H9 (cell line): ENCODE measurements at places on chromosomes 13 and 19. TPM values are rescaled to one million over a fixed set of nuclear protein-coding genes. Genes with fewer than 3 reads are reported as not detected.

DNA sequence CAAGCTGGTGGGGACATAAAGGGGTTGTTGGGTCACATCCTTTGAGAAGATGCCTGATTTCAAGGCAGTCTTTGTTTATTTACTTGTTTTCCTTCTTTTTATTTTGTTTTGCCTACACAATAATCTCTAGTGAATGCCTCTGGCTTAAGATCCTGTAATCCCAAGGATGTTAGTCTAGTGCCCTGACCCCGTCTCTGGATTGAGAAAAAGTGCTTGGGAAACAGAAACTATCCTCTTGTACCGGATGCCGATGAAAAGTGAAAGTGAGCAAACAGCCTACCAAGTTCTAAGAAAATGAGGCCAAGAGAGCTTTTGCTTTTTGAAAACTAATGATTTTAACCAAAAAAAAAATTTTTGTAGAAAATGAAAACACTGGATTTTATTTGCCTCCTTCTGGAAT is 42.1 kb upstream of the C1QTNF9 start:
- H3K4me1 ChIP-seq = no peaks in the 10 kb centered on the region
- no peaks in the 10 kb centered on the region for H3K27me3 ChIP-seq
- H3K27ac ChIP-seq = no peak overlapping the region
- DNase-seq = no peak
- H3K36me3 ChIP-seq = no peaks in the 10 kb centered on the region
- H3K4me3 ChIP-seq = no peak overlapping the region

DNA sequence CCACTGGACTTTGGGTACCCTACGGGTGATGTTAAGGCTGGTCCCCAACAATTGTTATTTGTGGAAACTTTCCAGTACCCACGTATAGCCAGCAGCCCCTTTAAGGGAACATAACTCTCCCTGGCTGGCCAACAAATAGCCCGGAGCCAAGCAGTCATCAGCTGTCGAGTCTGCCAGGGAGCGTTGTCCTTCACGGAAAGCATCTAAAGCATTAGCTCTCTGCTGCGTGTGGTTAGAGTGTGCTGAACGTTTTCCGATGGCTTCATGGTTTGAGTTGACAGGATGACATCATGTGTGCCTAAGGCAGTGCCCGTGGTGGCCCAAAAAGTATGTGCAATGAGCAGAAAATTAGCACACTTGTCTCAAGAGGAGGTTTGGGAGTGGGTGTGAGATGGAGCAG is 3.3 kb upstream of the ZNF556 start:
- no peak overlapping the region for H3K27ac ChIP-seq
- DNase-seq = no peak
- no peaks in the 10 kb centered on the region for H3K27me3 ChIP-seq

GRCh38 chr19:45104658-45105349 is 11.8 kb downstream of the PPP1R37 start:
- no peak for DNase-seq
- no peak overlapping the region for H3K27ac ChIP-seq
- H3K4me1 ChIP-seq = no peaks in the 10 kb centered on the region; the same call in 1 of the 2 replicates
- no peaks in the 10 kb centered on the region for H3K27me3 ChIP-seq
- peaks cover 6% of the 10 kb centered on the region for H3K36me3 ChIP-seq

DNA sequence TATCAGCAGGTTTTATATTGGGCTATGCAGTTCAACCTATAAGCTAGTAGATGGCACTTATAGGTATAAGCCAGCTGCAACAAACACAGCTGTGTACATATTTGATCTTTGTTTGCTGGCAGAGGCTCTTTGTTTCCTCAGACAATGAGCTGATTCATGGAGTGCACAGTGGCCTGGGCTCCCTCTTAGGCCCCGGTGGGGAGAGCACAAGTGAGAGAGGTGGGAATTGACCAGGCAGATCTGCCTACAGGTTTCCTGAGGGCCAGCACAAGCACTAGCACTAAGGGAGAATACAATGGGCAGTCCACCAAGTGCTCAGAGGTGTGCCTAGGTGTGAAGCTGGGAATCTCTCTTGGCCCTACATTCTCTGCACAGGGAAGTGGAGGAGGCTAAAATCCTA is 1390.7 kb downstream of the SLITRK5 start:
- H3K27me3 ChIP-seq = no peaks in the 10 kb centered on the region
- no peaks in the 10 kb centered on the region; the same call in 2 of the 3 replicates for H3K36me3 ChIP-seq
- H3K4me3 ChIP-seq = no peak overlapping the region
- H3K27ac ChIP-seq = no peak overlapping the region
- H3K4me1 ChIP-seq = no peaks in the 10 kb centered on the region
- DNase-seq = no peak

DNA sequence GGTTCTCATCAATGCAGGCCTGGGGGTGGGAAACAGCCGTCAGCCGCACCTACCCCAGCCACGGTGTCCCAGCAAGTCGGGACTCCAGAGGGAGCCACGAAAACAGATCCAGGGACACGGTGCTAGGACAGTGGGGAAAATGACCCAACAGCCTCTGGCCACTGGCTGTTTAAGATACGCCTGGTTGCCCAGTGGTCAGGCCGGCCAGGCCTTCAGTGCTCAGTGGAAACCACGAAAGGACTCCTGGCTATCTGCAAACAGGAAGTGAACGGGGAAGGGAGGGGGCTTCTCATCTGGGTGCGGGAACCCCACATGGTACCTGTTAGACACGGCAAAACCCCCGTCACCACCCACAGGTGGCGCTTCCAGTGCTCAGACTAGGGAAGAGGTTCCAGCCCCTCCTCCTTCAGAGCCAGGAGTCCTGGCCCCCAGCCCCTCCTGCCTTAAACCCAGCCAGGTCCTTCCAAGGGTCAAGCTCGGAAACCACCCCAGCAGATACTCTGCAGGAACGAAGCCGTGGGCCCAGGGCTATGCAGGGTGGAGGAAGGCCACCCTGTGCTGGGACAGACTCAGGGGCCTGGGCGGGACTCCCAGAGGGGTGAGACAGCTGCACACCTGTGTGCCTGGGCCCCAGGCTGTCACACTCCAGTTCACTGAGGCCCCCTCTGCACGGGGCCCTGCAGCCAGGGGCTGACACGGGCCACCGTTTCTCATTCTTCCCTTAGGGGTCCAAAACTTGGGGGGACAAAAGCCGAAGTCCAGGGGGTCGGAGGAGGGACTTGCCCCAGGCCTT is 4.5 kb downstream of the PPP1R12C start:
- H3K27ac ChIP-seq = no peak overlapping the region
- peak; percentile 66 for DNase-seq
- no peak overlapping the region for H3K4me3 ChIP-seq
- H3K36me3 ChIP-seq = peaks cover 21% of the 10 kb centered on the region
- H3K4me1 ChIP-seq = no peaks in the 10 kb centered on the region

DNA sequence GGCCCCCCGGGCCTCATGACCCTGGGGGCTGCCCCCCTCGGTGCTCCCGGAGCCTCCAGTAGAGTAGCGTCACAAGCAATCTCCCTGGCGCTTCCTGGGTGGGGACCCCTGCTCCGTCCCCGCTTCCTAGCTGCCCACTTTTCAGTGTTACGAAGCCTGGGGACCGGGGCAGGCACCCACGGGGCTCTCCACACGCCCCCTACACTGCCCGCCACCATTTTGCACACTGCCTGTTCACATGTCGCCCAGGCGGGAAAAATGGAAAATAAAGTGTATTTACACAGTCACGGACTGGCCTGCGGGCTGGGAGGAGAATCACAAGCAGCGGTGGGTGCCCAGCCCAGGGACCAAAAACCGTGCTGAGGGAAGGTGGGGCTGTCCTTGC is 9.5 kb downstream of the PRR36 start:
- H3K27ac ChIP-seq = no peak overlapping the region
- DNase-seq = no peak
- no peak overlapping the region for H3K4me3 ChIP-seq
- H3K27me3 ChIP-seq = peaks cover 4% of the 10 kb centered on the region; the same call in 1 of the 2 replicates
- no peaks in the 10 kb centered on the region; the same call in 1 of the 2 replicates for H3K4me1 ChIP-seq
- no peaks in the 10 kb centered on the region; the same call in 1 of the 2 replicates for H3K36me3 ChIP-seq

Gene DCT
- total RNA-seq = not detected in 2 replicates

DNA sequence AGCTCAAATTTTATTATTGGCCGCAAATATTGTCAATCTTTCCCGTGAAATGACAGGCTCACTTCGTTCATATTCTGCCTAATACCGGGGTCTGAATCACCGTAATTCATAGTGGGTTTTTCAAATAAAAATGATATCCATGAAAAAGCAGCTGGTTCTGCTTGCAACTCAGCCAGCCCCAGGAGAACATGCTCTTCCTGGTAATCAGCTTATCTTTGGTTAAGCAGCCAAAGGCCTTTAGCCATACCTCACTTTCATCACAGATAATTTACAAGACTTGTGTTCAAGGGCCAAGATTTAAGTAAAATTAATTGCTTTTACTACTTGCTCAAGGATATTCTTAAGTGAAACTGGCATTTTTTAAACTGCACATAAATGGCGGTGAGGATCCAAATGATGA is 22.5 kb downstream of the RNASEH2B start:
- H3K4me1 ChIP-seq = no peaks in the 10 kb centered on the region
- no peak overlapping the region for H3K4me3 ChIP-seq
- no peak overlapping the region for H3K27ac ChIP-seq
- peaks cover 38% of the 10 kb centered on the region for H3K36me3 ChIP-seq
- H3K27me3 ChIP-seq = no peaks in the 10 kb centered on the region

- H3K4me3 ChIP-seq = no peak overlapping the region
- H3K36me3 ChIP-seq = no peaks in the 10 kb centered on the region
Measured at GRCh38 chr19:54388802-54389139, 24.0 kb upstream of the LAIR1 start.

Gene WASF3
- 20.7 and 22.2 TPM in 2 replicates for total RNA-seq

GRCh38 chr13:32282096-32282711 is 33.0 kb downstream of the ZAR1L start:
- no peak overlapping the region for H3K4me3 ChIP-seq
- H3K4me1 ChIP-seq = no peaks in the 10 kb centered on the region
- no peaks in the 10 kb centered on the region for H3K27me3 ChIP-seq
- DNase-seq = no peak

DNA sequence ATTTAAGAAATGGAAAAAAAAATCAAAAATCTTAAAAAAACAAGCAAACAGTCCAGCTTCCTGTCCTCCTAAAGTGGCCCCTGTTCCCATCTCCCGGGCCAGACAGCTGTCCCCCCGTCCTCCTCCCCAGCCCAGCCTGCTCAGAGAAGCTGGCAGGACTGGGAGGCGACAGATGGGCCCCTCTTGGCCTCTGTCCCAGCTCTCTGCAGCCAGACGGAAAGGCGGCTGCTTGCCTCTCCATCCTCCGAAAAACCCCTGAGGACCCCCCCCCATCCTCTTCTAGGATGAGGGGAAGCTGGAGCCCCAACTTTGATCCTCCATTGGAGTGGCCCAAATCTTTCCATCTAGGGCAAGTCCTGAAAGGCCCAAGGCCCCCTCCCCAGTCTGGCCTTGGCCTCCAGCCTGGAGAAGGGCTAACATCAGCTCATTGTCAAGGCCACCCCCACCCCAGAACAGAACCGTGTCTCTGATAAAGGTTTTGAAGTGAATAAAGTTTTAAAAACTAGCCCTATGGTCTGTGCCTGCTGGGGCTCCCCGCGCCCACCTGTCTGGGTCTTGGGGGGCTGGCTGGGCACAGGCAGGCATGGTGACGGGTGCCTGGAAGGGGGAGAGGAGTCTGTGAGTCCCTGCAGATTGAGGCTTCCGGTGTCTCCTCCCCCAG is 3.8 kb downstream of the GADD45GIP1 start:
- H3K4me1 ChIP-seq = no peaks in the 10 kb centered on the region; the same call in 1 of the 2 replicates
- H3K27ac ChIP-seq = no peak overlapping the region
- no peaks in the 10 kb centered on the region for H3K27me3 ChIP-seq
- no peak overlapping the region for H3K4me3 ChIP-seq
- DNase-seq = no peak

- H3K4me1 ChIP-seq = no peaks in the 10 kb centered on the region
- H3K27ac ChIP-seq = no peak overlapping the region
- no peaks in the 10 kb centered on the region for H3K27me3 ChIP-seq
- H3K4me3 ChIP-seq = no peak overlapping the region
- DNase-seq = no peak
Measured at GRCh38 chr19:13700621-13701020, 63.7 kb upstream of the MRI1 start.

Gene ACP7
- total RNA-seq = 0.15 and 0.18 TPM in 2 replicates
